HFFc6 (cell line): ENCODE measurements at places on chromosomes 3 and 15.

- DNase-seq, result peak; percentile 4
Observed at GRCh38 chr3:41450416-41451231, 251.3 kb downstream of the CTNNB1 start.

- DNase-seq, result no peak
Observed at GRCh38 chr3:27125821-27126501, 243.2 kb downstream of the NEK10 start.

DNA sequence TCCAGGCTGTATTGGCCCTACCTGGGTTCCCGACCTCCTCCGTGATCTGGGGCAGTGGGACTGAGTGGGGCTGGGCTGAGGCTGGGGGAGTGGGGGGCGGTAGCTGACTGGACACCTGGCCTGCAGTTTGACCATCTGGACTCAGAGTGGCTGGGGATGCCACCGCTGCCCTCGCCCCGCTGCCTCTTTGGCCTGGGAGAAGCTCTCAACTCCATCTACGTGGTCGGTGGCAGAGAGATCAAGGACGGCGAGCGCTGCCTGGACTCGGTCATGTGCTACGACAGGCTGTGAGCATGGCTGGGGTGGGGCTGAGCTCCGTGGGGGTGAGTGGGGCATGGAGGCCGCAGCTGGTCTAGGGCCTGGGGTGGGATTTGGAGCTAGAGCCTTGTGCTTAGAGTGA is 2.7 kb downstream of the KLHL40 start:
- DNase-seq, result no peak

- DNase-seq, result no peak
Observed at GRCh38 chr3:151047636-151048035, 37.8 kb upstream of the MED12L start.

GRCh38 chr3:127768346-127769008 is 53.8 kb downstream of the MGLL start:
- DNase-seq, result peak; percentile 99

- DNase-seq, result no peak
Observed at GRCh38 chr3:52719618-52720017, 13.7 kb downstream of the SPCS1 start.

DNA sequence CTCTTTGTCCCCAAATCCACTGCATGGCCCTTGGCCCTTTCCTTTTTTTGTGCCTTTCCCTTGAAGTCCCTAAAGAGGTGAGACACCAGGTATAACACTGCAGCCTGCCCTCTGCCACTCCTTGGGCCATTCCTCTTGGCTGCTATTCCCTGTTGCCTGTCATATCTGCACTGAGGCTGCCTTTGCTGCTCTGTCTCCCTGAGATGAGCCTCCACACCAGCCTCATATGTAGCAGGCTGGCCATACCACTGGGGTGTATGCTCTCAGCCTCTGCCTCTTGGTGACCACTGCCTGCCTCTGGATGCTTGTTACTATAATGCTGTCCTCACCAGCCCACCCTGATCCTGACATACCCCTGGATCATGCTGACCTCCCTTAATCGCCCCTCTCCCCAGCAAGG is 252.0 kb downstream of the CLSTN2 start:
- no peak for DNase-seq

DNA sequence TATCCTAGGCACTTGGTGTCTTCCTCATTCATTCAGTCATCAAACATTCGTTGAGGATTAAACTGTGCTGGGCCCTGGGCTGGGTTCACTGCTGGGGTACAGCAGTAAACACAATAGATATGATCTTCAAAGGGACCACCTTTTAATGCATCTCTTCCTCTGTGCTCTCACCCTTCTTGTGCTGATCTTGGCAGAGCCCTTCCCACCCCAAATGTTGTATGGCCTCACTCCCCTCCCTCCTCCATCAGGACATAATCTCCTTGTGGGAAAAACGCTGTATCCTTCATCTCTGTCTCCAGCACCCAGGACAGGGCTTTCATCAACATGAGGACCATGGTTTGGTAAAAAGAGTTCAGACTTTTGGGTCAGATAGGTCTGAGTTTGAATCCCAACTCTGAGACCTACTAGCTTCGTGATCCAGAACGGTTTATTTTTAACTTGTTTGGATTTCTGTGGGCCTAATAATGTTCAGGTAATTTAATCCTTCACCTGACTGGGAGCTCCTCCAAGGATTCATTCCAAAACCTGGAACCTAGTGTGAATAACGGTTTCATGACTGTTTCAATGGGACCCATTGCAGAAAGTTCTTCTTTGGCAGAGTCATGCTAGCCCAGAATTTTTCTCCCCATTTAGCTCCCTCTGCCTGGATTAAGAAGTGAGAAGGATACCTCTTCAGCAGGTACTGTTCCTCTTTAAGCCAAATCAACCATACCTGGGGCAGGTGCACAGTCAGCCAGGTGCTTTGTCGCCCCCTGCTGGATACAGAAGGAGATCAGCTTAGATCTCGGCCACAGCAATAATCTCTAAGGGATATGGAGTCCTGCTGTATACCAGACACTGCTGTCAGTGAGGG is 5.2 kb upstream of the WNT7A start:
- no peak for DNase-seq

GRCh38 chr15:91426412-91426811 is 326.4 kb downstream of the SV2B start:
- DNase-seq, result no peak
